ENCODE measurements at places on chromosomes 2 and 18.

DNA sequence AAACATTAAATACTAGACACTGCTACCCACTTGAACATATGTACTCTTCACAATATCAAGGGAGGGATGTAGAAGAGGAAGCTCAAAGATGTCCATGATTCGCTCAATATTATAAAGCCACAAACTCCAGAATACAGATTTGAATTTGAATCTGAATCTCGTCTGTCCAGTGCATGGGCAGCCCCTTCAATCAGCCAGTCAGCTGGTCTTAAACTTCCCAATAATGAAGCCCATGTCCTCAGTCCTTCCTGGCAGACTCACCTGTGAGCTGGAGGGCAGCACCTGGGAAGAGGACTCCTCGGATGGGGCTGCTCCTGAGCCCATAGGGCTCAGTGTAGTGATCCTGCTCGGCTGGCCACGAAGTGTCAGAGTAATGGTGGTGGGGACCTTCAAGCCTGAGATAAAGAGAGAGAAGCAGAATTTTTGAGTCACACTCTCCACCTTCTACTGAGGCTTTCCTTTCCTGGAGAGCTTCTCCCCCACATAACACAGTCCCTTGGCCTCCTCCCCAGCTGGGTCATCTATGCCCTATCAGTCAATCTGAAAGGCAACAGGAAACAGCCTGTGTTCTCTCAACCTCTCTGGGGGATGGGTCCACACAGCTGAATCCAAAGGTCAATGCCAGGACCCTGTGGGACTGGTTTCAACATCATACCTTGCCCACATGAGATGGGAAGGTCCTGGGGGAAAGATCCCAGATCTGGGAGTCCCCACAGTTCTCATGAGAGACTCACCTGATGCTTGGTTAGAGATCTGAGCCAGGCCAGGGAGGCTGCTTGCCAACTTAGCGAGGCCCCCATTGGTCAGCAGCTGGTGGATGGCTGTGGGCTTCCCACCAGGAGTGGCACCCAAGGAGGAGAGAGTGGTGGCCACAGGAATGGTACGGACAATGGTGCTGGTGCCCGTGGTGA, 36.5 kb downstream of the KANSL3 start:
- DNase-seq, result no peak

DNA sequence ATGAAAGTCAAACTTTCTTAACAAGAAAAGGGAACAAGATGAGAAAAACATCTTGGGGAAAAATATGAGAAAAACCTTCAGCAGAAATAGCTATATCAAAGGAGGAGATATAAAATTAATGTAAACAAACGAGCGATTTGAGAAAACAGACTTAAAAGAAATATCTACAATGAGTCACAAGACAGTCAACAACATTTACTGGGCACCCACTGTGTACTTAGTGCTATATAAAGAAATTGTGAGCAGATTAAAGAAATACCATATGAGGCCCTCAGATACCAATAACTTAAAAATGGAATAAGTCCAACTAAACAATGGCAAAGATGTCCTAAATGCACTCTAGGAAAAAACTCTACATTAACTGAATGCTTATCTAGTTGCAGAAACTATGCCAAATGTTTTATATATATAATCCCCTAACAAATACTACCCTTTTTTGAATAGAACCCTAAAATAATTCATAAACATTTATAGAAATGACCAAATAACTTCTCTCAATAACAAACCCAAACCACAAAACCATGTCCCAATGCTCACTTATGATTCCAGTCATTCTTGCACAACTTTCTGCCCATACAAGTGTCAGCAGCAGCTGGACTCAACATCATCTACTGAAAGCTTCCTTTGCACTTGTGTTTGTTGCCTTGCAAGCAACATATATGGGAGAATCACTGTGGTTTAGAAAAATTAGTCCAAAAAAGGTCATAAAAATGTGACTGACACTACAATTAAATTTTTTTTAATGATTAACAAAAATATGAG, 83.5 kb downstream of the COBLL1 start:
- no peak for DNase-seq

DNA sequence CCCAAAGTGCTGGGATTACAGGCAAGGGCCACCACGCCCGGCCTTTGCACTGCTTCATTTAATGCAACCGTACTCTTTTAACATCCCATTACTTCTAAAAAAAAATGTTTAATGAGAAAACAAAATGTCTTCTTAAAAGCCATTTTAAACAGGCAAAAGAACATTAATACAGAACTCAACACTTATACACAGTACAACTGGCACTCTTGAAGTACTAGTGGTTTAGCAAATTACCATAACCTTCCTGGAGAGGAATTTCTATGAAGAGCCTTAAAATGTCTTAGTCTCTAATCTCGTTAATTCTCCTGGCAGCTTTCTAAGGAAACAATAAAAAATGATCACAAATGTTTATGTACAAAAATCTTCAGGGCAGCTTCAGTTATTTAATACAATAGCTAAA, 5.9 kb downstream of the IWS1 start:
- DNase-seq, result no peak

- DNase-seq, result no peak
These were observed 130.1 kb downstream of the GBX2 start for GRCh38 chr2:236038096-236038495.

DNA sequence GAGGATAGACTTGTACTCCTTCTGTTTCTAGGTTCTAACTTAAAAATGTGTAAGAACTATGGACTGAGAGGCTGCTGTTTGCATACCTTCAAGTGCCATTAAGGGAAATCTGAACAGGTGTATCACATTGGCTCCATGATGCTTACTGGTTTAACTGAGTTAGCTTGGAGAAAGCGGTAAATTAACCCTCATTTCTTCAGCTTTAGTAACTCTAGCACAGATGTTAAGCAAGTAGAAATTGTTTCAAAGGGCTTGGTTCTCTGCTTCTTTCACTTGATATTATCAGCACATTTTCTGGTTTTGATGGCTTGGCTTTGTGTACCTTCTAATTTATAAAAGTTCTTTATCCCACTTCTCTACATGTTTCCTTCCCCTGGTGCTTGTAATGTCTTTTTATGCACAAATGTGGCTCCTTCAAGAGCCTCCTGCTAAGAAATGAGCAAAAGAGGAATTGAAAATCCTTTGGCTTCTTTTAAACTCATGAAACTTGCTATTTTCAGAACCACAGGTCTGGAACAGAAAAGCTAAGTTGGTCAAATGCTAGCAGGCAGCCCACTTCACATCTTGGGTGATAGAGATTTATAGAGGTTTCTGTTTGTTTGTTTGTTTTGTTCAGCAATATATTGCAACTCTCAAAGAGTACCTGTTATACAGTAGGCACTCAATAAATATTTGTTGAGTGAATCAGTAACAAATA, 249.9 kb upstream of the THUMPD2 start:
- DNase-seq, result no peak

DNA sequence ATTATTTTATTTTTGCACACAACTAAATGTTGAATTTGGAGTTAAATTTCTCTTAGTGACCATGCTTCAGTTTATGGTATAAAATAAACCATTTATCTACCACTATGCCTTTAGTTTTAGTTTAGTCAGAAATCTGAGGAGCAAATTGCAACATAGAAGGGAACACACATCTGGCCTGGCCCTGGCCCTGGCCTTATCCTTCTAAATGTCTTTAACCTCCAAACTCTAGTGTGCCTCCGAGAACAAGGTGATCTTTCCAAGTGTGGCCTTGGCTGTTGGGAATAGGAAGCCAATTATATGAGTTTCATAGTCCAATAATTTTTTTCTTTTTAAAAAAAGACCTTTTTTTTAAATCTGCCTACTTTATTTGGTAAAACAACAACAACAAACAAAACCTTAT, 31.8 kb upstream of the GREB1L start:
- DNase-seq, result no peak

DNA sequence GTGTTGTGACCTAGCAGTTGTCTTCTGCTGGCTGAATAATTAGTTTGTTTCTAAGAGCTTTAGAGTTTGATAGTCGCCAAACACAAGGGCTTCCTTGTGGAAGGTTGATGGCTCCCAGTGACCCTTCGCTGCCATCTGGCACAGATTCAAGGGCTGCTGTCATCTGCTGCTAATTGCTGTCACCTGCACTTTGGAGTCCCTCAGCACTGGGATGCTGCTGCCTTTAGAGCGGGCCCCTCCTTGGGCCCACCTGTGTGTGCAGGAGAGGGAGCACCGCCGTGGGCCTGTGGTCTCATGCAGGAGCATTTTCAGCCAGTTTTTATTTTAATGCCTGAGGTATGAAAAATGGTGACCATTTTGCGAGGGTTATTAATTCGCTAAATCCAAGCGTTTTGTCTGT, 154.0 kb upstream of the NFATC1 start:
- DNase-seq, result peak; percentile 55

- DNase-seq, result no peak
These were observed 149.9 kb downstream of the RBM43 start for GRCh38 chr2:151111599-151112278.

- peak; percentile 33 for DNase-seq
These were observed 88.5 kb upstream of the ODC1 start for GRCh38 chr2:10536569-10537133.

DNA sequence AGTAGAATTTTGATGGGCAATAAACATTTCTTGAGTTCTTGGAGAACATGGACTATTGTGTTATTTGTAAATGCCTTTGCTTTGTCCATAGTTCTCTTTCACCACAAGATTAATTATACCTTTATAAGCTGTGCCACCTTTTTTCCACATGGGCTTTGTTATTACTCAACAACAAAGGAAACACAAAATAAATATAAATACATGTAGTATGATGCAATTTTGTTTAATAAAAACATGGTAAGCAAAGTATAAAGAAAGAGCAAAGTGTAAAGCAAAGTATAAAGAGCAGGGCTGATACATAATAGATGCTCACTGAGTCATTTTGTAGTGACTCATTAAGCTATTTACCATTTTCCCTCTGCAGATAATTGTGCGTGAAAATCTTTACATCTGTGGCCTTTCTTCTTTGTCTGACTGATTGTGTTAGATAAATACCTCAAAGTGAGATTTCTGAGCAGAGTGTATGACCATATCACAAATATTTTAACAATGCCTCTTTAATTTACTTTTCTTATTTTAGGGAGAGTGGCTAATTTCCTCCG, 80.9 kb downstream of the CERS6 start:
- DNase-seq, result no peak

GRCh38 chr2:179263015-179263414, 1.6 kb downstream of the SESTD1 start:
- DNase-seq, result no peak

DNA sequence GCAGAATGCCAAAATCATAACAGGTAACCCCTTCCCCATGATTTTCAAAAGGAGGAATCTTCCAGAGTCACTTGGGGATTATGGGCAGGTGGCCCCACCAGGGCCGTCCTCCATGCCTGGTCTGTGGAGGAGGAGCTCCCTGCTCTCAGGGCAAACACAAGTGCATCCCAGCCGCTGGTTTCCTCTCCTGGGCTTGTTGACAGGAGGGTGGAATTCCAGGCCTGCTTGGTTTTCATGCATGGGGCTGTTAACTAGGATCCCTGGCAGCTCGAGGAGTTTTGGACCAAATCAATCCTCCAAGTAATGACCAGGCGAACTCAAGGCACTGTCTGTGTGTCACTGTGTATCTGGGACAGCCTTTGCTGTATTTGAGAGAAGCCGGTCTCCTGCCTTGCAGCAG, 45.3 kb downstream of the FOSL2 start:
- no peak for DNase-seq

DNA sequence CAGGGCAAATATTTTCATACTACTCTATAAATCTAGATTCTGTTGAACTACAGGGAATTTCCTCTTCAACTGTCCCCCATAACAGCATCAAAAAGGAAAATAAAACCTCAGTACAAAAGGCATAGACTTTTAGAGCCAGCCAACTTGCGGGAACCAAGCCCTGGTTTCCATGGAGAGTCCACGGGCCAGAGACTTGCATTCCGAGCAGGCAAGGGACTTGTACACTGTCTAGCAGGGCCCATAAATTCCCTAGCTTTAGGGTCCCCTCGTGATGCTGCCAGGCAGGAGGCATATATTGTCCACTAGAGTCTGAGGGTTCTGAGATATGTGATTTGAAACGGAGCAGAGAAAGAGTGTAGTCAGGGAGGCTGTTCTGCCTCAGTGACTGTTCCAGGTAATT, 153.1 kb upstream of the SLC14A2 start:
- no peak for DNase-seq

GRCh38 chr2:84450288-84451227, 8.5 kb downstream of the SUCLG1 start:
- no peak for DNase-seq

GRCh38 chr2:223723954-223724411, 113.4 kb downstream of the AP1S3 start:
- no peak for DNase-seq

DNA sequence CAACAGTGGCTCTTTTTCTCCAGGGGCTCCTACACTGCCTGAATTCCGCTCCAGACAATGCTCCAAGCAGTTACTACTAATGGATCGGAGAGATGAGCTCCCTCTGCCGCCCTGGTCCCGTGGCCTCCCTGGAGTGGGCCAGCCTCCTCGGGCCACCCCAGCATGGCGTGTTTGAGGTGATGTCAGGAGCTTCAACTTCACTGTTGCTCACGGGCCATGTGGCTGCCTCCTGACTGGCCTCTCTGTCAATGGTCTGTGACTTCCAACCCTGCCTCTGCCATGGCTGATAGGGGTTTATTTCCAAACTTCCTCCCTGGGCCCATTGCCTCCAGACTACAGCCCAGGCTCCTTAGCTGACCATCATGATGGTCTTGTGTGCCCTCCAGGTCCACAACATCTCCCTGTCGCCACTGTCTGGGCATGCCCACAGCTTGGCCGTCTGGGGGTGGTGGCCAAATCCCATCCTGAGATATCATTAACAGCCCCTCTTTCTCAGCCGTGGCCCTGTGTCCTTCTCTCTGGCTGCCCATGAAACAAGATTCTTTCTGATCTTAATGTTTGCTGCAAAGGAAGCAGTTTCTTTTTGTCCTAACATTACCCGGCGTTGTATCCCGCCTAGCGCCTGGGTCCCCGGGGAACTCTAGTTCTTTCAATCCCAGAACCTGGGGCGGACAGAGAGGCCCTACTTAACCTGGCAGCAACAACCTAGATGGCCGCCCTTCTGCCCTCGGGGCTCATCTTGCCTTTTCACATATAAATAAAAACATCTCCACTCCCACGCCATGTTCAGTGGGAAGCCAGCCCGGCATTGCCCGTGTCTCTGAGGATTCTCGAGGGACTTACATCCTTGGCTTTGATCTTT, 38.1 kb downstream of the ATOH8 start:
- no peak for DNase-seq

- no peak for DNase-seq
These were observed 8.1 kb downstream of the NEU2 start for GRCh38 chr2:233040571-233040970.

DNA sequence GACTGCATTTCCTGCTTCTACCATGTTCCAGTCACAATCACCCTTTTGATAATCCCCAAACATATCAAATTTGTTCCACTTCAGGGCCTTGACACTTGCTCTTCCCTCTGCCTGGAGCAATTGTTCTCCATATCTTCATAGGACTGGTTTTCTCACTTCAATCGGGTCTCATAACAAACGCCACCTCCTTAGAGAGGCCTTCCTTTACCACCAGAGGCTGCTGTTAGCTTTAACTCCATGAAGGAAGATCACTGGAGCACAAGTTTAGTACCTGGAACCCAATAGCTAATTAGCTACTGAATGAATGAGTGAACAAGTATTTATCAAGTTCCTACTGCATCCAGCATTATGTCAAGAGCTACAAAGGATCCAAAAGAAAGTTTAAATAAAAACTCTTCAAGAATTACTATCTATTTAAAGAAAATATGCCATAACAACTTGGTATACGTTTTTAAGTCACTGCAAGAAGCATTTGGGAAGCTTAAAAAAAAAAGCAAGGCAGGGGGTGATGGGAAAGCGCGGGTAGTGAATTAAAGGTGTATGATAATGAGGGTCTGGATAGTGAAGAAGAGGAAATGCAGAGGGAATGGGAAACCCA, 58.8 kb downstream of the BAZ2B start:
- DNase-seq, result no peak
